ENCODE measurements at places on chromosomes 5 and 9.
A peak's percentile ranks its signal among the peaks of the same experiment; 100 is the strongest.

GRCh38 chr5:144191531-144191930 is 20.9 kb downstream of the KCTD16 start:
- DNase-seq = no peak

- DNase-seq = no peak
Measured at GRCh38 chr5:132223861-132224260, 3.8 kb downstream of the P4HA2 start.

- DNase-seq = no peak
Measured at GRCh38 chr5:42855386-42855785, 43.7 kb upstream of the SELENOP start.

GRCh38 chr5:116559673-116560164 is 14.9 kb downstream of the SEMA6A start:
- no peak for DNase-seq

DNA sequence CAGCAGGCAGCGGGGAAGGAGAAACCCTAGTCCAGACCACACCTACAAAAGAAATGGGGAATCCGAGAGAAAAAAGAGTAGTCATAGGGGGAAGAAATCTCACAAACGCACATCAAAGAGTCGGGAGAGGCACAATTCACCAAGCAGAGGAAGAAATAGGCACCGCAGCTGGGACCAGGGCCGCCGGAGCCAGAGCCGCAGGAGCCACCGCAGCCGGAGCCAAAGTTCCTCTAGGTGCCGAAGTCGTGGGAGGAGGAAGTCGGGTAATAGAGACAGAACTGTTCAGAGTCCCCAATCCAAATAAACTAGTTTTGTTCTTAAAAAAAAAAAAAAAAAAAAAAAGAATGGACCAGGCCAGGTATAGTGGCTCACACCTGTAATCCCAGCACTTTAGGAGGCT is 29.3 kb downstream of the REEP5 start:
- DNase-seq = no peak

DNA sequence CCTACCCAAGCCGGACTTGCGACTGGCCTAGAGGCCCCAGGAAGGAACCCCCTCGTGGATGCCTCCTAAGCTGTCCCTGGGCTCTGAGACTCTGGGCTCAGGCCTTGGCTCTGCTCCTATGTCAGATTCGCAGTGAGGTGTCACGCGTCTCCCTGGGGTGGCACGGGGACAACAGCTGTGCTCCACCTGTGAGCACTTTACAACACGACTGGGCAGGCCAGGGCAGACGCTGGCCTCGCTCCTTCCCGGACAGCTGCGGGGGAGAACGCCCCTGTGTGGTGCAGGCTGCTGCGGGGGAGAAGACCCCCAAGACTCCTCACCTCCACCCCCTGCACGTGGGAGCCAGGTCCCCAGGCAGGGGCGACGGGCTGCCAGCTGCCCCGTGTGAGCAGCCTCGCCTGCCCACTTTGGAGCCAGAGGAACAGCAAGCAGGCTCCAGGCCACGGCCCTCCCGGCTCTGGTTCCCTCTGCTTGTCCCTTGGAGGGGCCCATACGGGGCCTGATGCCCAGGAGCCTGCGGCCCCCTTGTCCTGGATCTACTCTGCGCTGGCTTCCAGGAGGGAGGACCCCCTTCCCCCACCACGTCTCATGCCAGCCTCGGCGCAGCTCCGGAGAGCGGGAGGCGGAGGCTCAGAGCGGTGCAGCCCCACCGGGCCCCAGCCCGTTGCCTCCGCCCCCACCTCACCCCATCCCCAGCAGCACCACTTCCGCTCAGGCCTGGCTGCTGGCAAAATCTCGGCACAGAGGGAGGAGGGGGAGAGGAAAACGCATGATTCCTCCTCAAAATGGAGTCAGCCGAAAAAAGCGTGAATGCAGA is 36.0 kb downstream of the SARDH start:
- no peak for DNase-seq

DNA sequence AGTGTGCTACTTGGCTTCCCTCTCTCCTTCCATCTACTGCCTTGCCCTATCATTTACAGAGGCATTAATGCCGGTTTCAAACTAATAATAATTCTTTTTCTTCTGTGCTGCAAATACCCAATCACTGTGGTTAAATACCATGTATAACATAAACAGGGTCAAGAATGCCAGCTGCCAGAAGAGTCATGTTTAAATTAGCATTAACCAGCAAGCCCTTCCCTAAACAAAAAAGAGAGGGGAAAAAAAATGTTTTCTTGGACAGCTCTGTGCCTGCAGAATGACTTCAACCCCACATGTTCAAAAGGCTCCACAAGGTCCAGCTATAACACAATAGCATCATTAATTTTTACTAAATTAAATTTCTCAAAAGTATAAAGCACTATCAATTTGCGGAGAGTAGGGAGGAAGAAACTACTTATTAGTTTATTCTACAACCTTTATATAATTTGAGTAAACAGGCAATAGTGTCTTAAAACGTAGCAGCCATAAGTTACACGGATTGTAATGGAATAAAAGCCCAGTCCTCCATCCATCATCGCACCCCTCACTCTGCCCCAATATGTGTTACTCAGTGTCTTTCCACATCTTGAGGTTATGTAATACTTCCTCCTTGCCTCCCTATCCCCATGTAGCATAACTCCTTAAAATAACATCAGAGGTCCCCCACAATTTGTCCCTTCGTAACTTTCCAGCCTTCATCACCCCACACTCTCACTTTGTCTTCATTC is 3.9 kb downstream of the LPAR1 start:
- no peak for DNase-seq

DNA sequence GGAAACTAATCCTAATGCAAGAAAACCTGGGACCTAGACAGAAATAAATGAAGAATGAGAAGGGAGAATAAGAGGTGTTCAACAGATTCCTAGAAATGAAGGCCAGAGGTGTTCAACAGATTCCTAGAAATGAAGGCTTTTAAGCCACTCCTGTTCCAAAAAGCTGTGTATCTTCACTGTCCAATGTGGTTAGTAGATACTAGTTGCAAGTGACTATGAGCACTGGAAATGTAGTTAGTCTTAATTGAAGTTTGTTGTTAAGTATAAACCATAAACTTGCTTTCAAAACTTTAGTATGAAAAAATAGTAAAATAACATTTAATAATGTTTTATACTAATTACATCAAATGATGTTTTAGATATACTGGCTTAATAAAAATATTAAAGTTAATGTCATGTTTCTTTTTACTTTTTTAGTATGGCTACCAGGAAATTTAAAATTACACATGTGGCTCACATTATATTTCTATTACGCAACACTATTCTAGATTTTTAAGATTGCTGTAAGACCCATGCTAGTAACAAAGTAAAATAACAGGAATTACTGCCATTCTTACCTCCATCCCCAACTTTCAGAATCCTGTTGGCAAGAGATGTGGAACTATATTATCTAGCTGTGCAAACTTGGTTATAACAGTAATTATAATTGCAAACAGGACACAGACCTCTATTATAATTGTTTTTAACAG is 57.5 kb downstream of the RICTOR start:
- DNase-seq = no peak

- no peak for DNase-seq
Measured at GRCh38 chr5:95110118-95110517, 174.8 kb downstream of the MCTP1 start.

GRCh38 chr5:178461004-178461730 is 129.0 kb downstream of the COL23A1 start:
- no peak for DNase-seq

DNA sequence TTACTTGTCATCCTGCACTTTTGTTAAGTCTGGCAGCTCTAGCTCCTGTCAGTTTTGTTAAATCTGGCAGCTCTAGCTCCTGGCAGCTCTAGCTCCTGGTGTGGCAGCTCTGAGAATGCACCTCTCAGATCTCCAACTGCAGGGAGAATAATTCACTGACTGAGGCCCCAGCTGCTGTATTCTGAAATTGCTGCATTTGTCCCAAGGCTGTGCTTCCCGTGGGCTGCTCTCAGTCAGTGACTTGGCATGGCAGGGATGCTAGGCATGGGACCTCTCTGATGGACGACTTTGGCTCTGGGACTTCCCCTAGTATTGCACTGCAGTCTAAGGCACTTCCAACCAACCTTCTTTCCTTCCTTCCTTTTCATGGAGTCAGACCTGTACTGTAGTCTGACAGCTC is 475.7 kb downstream of the CCDC171 start:
- no peak for DNase-seq

- no peak for DNase-seq
Measured at GRCh38 chr9:78502566-78502965, 205.6 kb downstream of the PSAT1 start.

DNA sequence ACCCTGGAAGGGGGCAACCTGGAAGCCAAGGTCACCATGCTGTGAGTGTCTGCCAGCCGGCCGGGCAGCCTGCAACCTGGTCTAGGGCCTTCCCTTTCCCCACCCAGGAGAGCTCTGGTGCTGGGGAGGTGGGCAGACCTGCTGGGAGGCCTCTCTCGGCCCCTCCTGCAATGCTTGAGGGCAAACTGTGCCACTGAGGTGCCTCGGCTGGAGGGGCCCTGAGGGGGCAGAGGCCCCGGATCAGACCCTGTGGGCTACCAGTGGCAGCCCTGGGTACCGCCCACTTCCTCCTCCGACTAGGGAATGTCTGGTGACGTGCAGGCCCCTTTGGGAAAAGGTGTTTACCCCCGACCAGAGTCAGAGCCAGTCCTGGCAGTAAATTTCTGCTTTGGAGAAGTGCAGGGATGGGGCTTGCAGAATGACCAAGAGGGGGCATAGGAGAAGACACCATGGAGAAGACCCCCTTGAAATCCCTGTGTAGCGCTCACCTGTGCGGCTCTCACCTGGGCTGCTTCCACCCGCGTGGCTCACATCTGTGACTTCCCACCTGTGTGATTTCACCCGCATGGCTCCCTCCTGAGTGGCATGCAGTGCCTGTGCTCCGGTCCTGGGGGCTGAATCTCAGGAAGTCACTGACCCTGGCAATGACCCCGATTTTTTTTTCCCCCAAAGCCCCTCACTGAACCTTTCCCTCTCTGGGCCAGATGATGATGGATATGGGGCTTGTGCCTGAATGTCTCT is 1.1 kb downstream of the LCN1 start:
- no peak for DNase-seq

DNA sequence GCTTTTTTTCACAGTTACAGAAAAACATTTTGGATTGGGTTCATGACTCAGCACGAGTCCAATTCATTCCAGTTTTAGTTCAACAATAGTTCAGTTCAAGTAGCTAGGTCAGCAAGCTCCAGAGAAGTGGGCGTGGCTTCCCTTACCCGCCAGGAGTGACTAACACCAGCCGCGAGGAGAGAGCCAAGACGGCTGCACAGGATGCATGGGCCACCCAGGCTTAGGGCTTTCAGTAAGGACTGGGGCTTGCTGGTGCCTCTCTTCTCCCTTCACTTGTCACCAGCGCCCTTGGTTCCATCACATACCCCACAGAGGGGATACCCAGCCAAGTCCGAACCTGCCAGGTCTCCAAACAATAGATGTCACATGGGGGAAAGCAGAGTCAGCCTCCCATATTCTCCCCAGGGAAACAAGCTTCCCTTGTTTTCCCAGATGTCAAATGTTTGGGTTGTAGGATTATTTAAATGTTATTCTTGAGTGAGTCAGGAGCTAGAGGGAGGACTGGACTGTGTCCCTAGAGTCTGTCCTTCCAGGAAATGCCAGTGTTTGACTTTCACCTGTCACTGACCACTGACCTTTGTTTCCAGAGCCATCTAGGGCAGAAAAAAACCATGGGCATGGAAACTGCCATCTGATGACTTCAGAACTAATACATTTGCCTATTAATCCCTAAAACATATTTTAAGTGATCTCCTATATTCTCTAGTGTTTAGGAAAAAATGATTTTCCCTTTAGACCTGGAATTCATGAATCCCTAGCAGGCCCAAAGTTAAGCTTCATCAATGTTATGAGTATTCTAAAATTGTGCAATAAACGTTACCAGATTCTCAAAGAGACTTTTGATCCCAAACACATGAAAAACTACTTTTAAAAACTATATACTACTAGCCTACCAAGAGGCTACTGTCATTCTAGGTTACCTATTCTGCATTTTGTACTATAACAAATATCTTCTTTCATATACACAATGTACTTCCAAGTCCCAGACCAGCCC is 51.9 kb downstream of the NIPAL4 start:
- no peak for DNase-seq

GRCh38 chr5:139482050-139482889 is at the start of gene STING1:
Gene STING1 (minus strand): TSS chr5:139482758. CDS start chr5:139481704, 1,054 bp downstream.
- DNase-seq = peak; percentile 90

DNA sequence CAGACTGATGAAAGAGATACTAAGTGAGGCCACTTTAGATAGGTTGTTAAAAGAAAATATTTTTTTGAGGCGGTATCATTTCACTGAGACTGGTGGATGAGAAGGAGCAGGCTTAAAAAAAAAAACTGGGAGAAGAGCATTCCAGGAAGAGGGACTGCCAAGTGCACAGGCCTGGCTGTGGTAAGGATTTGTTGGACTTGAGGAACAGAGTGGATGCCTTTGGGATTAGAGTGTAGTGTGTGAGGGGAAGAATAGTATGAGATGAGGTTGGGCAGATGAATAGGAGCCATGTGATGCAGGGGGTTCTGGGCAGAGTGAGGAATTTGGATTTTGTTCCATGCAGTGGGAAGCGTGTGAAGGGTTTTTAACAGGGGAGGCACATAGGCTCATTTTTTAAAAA is 57.9 kb downstream of the PBX3 start:
- DNase-seq = no peak

DNA sequence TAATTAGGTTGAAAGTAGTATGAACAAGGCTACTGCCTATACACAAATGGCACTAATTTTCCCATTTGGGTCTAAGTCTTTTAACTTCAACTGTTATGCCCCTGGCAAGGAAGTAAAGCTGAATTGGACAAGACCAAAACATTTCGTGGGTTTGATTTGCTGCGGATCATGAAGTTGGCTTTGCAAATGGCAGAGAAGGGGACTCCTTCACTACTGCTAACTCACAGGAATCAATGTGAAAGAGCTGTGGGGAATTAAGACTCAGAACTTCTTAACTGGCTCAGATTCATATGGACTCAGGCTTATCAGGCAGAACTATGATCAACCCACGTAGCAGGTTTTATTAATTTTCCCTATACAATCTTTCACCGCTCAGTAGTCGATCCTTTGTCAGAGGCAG is 73.8 kb upstream of the IFNE start:
- DNase-seq = no peak

DNA sequence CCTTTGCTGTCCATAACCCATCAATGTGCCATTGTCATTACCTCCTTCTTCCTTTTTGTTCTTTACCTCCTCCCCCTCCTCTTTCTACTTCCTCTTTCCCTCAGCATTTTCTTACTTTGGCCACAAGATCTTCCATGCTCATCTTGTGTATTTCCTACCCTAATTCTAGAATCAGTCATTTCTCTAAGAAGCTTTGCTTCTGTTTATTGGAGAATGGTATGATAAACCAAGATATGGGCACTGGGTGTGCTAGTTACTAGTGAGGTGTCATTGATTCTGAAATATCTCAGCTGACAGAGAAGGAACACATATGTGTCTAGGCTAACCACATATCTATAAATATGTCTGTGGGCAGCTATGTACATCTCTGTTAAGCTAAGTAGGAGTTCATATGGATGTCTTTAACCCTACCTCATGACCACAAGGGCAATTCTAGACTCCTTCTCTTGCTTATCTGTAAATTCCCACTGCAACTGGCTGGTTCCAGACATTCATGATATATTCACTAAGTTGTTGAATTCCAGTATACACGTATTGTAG is 2051.3 kb upstream of the CDH9 start:
- peak; percentile 67 for DNase-seq

Measured in KG1 (cell line).